ENCODE measurements at places on chromosomes 1 and 21.
A peak's percentile ranks its signal among the peaks of the same experiment; 100 is the strongest.

GRCh38 chr1:89088572-89088971 is 23.6 kb upstream of the GBP1 start:
- DNase-seq: no peak

- DNase-seq: no peak
Observed at GRCh38 chr1:169012416-169012815, 94.1 kb upstream of the ATP1B1 start.

- no peak for DNase-seq
Observed at GRCh38 chr1:116694524-116694923, 27.0 kb upstream of the IGSF3 start.

- DNase-seq: peak; percentile 70
Observed at GRCh38 chr1:150579110-150579944, at the start of gene MCL1. MCL1 (minus strand) TSS chr1:150579610; CDS start chr1:150579530, 80 bp downstream.

- no peak for DNase-seq
Observed at GRCh38 chr1:218642033-218642948, 297.2 kb downstream of the TGFB2 start.

GRCh38 chr1:38576241-38576640 is 283.3 kb downstream of the RRAGC start:
- no peak for DNase-seq

DNA sequence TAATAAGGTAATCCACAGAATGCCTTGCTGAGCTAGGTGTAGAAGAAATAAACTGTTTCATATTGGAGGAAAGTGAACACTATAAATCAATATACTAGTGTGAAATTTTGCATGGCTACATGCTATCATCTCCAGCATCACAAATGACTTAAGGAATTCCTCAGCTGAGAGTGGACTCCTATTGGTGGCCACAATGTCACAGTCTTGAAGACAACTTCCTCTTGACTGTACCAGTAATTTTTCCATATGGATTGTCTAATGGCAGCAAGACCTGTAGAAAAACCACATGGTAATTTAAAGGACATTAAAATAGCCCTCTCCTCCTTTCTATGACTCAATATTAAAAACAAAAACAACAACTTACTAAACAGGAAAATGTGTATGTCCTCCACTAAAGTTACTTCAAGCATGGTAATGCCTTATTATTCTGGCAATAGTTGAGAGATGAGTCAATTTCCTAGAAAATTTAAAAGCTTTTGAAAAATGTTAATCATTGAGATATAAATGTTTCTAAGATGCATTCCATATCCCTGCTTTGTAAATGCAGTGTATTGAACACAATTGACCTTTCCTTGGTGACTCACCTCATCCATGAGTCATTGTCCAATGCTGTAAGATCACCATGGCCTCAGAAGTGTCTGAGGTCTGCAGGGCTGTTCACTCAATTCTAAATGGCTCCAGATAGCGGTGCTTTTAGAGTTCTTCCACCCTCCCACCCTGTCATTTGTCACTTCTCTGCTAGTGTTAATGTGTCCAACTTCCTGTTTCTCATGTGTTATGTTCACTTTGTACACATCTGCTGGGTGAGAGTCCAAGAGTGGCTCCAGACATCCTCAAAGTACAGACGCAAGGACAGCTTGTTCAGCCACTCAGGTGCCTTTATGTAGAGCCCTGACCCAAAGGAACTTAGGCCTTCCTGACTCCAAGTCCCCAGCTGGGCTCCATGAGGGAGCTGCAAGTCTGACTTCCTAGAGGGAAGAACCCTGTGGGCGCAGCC is 32.8 kb upstream of the DNASE2B start:
- DNase-seq: peak; percentile 9

DNA sequence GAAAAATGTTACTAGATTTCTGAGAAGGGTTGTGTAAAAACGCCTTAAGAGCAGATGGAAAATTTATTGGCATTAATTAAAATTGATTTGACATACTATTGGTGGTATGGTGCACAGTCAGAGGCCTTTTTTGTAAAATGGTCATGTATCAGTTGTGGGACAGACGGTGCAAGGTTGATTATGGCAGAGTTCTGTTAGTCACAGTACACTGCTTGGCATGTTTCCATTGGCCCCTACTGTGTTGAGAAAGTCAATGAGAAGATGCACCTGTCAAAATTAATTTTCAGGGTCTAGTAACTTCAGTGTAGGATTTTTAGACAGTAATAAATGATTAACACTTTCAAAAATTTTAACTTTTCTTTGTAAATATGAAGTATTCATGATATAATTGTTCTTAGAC is 4.4 kb downstream of the B3GALT2 start:
- no peak for DNase-seq

DNA sequence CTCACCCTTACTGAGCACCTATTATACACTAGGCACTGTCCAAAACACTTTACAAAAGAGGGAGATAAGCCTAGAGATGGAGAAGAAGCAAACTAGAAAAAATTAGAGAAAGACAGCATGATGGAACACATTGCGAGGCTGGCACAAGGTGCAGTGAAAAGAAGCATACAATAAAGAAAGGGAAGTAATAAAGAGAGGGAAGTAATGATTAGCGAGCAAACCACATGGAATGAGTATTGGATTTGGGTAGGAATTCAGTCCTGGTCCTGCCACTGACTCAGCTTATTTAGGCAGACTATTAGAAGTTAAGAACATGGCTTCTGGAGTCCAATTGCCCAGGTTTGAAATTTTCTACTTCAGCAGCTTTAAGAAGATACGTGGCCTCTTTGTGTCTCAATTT is 32.6 kb upstream of the FNBP1L start:
- DNase-seq: no peak

DNA sequence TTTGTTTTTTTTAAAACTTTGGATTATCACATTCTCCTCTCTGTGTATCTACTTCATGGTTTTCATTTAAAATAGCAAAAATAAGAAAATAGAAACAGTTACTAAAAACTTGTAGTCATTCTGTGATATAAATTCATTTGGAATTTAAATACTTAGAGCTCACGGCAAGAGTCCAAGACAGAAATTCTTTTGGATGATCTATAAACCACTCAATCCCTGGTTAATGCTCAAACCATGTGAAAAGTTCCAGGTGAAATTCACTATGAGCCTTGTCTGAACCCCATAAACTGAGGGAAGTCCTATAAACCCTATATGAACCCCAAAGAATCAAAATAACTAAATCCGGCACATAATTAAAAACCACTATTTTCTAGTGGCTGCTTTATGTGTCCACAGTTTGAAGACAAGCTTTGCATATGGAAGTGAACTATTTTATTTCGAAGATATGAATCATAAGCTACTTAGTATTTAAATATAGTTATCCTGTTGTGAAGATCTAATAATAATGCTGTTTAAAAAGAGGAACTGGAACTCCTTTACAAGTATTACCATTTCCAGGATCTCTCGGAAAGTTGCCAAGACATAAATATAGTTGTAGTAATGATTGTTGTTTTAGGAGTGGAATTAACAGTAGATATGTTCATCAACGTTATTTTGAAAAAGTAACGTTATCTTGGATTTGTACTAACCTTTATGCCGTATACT is 163.5 kb downstream of the NFIA start:
- DNase-seq: no peak

DNA sequence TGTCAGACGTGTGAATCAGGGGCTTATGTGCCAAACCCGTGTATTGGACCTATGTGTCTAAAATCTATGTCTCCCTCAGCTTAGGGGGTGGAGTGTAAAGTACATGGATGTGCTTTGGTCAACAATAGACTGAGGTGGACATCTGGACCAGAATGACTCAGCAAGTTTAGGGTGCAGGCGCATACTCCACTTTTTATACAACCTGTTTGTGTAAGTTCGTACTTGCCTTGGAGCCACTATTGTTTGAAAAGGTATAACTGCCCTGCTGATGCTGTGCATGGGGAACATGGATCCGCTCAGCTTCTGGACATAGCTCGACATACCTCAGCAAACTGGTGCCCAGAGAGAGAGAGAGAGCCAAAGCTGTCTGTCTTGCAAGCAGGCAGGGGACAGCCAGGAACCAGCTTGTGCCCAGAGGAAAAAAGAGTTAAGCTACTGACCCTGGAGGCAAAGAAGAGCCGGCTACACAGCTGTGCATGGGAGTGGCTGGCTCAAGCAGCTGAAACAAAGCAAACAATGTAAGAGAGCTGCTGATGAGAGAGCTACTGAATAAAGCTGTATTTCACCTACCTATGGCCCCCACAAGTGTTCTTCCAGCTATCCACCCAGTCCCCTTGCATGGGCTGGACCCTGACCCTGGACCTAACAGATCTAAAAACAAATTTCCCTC is 41.2 kb downstream of the GJA5 start:
- DNase-seq: no peak

DNA sequence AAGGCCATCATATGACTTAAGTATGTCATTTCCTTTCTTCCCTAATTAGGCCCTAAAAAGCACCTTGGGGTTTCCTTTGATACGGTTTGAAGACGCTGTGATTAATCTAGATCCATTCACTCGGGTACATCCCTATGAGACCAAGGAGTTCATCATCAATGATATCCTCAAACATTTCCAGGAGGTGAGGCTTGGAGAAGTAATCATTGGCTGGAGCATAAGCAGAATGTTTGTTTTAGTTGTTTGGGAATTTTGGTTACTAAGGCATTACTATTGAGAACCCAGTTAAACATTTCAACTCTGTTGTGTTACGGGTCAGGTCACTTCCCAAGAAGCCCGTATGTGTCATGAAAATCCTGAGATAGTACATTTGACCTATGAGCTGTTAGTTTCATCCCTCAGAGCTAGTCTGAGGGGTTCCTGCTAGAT is 185.2 kb downstream of the VPS13D start:
- DNase-seq: no peak
